ENCODE measurements at places on chromosomes 16 and 17.

DNA sequence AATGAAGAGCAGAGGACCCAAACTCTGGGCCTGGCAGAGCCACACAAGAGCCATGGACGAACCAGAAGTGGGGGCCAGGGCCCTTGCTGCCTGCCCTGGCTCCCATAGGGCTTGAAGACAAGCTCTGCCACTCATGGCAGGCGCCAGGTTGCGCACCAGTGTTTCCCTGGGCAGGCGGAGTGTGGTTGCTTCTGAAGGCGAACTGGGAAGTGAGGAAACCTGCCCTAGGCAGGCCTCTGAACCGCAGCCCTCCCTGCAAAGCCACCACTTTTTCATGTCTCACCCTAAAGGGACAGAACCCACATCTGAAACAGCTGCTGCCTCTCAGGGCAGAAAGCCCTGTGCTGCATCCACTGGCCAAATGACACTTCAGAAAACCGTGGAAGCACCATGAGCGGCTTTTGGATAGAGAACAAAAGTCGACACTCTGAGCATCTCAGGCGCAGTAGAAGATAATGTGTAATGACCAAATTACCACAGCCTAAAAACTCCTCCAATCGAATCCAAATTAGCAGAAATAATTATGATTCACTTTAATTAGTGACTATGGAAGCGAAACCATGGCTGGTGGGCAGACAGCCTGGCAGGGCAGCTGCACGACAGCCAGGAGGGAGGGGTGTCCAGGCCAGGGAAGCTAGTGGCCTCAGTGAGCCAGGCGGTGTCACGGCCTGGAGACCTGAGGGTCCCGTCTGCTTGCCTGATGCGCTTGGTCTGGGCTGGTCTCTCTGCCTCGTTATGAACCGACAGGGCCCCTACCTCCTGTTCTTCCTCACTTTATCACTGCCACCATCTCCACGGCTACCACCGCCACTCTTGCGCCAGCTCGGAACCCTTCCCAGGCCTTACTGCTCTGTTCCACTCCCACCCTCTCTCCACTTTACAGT is 59.1 kb downstream of the PRMT7 start:
- DNase-seq: peak; percentile 61

DNA sequence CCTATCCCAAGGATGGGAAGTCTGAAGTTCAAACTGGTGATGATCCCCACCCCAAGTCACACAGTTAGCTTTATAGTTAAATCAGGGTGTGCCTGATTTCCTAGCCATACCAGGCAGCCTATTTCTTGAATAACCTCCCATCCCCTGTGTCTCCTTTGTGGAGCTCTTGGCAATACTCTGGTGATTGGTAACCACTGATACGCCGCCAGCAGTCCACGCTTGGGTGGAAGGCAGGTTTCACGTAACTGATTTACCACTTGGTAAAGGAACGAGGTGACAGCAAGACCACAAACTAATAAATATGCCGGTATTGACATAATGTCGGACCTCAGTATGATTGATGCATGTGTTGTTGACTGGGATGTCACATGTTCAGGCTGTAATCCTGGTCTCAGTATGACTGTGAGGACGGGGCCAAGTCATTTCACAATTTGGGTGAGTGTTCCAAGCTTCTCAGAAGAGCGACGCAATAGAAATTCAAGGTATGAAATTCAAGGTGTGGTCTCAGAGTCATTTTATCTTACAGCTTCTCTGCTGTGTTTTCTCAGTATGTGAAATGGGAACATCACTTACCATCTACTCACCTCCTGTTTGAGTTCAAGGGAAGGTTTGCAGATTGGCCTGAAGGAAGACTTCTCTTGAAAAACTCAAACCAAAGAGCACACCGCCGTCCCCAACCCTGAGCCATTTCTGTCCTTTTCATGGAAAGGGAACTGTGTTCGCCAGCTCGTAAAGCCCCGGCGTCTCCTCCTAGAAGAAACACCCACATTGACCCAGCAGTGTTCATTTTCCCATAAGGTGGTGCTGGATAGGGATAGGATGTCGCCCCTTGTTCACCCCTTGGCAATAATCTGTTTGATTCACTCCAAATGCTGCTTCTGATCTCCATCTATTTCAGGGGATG is 678.9 kb downstream of the WWOX start:
- no peak for DNase-seq

DNA sequence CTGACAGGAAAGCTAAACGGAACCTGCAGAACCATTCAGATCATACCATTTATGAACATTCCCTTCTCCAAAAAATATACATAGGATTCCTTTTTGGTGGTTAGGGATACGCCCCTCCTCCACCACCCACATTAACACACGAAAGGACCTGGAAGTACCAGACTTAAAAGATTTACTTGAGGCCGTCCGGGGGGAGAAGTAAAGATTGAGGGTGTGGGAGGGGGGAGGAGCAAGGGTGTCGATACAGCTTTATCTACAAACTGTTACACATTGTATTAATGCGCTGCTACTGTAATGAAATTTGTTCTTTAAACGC is 537 bp downstream of the PALB2 start:
- DNase-seq: no peak

DNA sequence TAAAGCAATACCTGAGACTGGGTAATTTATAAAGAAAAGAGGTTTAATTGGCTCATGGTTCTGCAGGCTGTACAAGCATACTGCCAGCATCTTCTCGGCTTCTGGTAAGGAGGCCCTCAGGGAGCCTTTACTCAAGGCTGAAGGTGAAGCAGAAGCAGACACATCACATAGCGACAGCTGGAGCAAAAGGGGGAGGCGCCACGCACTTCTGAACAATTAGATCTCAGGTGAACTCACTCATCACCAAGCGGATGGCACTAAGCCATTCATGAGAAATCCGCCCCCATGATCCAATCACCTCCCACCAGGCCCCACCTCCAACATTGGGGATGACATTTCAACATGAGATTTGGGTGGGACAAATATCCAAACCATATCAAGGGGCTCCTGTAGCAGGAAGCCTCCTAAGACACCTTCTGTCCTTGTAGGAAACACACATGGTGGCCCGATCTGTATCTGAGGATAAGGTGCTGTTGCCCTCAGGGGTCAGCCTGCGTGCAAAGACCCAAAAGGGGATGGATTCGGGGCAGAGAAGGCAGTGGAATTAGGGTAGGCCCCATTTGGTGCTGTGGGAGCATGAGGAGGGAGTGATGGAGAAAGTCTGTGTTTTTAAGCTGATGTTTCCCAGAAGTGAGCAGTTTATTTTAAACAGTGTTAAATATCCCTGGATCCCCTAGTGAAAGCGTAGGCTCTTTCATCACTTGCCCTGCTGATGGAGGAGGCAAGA is 23.0 kb downstream of the IL21R start:
- DNase-seq: peak; percentile 12

GRCh38 chr17:77829843-77830799 is 128.4 kb upstream of the TNRC6C start:
- no peak for DNase-seq

DNA sequence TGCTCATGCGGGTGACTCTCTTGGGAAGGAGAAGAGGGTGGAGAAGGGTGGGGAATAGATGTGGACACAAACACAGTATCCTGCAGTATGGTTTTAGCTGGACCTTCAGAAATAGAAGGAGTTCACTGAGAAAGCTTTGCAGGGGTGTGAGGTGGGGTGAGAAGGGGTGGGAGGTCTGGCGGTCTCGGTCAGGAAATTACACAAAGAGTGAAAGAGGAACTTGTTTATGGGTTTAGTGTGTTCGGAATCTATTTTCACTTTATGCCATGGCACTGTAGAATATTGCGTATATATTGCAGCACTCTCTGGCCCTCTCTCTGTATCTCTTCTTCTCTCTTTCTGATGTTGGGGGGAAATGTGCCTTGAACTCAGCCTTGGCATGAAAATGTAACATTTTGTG is 148.2 kb upstream of the GOT2 start:
- no peak for DNase-seq
